Body of pancreas (tissue), 4 donors: ENCODE measurements at places on chromosomes 2 and 18.

DNA sequence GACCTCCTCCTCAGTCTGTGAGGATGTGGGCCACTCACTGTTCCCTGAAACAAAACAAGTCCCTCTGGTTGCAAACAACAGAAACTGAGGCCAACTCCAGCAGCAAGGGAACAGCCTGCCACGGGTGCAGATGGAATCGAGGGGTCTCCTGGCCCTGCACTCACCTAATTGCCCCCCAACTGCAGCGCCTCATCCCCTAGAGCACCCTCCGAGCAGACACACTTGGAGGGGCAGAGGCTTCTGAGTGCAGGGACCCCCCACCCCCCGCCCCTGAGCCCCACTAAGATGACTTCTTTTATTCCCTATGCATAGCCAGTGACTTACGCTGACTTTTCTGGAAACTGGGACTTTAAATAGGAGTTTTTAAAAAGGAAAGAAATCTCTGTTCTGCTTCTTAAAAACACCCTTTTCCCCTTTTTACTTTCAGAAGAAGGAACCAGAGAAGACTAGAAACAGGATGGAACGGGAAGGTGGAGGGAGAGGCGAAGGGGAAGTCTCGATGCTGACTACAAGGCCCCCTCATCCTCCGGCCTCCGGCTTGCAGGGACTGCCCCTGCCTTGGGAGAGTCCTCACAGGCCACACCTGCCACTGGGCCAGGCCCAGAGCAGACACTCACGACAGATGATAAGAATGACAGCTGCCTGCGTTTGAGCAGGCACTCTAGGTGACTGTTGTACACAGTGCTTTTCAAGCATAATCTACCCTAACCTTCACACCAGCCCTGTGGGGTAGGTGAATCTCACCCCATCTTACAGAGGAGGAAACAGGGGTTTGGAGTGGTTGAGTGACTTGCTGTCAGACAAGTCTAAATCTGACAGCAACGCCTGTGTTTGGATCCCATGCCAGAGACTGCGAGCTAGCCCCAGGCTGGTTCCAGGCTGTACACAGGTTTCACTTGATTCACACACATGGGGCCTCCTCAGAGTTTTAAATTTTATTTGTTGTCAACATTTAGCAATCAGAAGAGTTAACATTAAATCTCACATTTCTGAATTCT is 28.2 kb upstream of the BIN1 start:
- no peak for DNase-seq

GRCh38 chr18:47983946-47984345 is 53.5 kb upstream of the SMAD2 start:
- DNase-seq, result no peak

GRCh38 chr2:191465766-191466420 is 212.0 kb upstream of the NABP1 start:
- no peak for DNase-seq

GRCh38 chr2:165436559-165436958 is 32.9 kb upstream of the CSRNP3 start:
- DNase-seq, result no peak

DNA sequence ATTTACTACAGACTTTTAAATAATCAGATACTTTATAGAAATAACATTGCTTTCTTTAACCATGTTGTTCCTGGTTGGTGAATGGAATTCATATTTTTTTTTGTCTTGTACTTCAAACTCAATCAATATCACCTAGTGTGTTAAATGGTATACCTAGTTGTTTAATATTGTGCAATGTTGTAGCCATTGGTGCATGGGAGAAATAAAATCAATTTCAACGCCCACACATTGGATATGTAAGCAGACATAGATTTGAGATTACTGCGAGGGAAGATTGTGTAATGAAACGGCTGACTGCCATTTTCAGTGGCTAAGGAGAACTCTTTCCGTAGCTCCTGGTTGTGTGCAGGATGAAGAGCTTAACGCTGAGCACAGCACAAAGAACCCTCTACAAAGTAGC is 626.1 kb downstream of the TMEM182 start:
- no peak for DNase-seq

GRCh38 chr2:216392018-216392562 is 19.8 kb upstream of the MARCHF4 start:
- DNase-seq, result no peak

GRCh38 chr2:216863946-216864345 is 4.1 kb upstream of the TNP1 start:
- no peak for DNase-seq

- no peak for DNase-seq
Measured at GRCh38 chr2:217193431-217194340, 333.8 kb upstream of the TNP1 start.

- no peak for DNase-seq
Measured at GRCh38 chr18:47036298-47036874, 965 bp upstream of the ELOA2 start.

DNA sequence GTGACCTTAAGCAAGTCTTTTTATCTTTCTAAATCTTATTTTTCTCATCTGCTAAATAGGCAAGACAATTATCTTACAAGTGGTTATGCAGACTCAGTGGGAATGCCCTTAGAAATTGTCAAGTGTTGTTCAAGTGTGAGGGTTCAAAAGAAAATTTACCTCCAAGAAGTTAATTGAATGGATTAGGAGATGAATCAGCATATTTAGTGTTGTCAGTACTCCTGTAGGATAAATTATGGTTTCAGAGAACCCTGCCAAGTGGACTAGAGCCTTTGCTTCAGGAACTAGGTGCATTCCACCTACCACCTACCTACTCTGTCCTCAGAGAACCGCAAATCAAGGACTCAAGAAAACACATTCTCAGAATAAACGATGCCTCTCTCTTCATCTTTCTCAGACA is 69.8 kb upstream of the KCTD1 start:
- DNase-seq, result no peak

DNA sequence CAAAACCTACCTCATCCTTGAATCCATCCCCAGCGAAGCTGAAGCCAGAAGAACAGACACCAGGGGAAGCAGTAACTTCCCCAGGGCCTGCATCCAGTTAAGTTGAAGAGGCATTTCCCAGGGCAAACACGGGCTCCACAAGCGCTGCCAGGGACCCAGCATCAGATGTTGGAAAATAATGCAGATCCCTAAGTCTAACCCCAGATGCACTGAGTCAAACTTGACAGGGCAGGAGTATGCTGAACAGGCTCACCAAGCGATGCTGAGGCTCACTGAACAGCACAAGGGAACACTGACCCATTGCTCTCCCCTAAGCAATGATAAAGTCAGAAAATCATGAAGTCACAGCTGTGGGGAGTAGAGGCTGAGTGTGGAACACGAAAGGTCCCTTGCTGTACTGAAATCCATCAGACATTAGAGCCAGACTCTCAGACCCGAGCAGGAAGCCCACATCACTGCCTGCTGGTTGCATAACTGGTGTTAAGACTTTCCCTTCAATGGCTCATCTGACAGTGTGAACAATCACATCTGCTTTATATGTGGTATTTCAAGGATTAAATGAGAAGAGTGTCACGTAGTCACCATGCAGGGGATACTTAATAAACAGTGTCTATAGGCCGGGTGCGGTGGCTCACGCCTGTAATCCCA is 36.2 kb downstream of the TNS1 start:
- no peak for DNase-seq

GRCh38 chr2:174337337-174338146 is 2.8 kb downstream of the SP9 start:
- DNase-seq, result no peak

DNA sequence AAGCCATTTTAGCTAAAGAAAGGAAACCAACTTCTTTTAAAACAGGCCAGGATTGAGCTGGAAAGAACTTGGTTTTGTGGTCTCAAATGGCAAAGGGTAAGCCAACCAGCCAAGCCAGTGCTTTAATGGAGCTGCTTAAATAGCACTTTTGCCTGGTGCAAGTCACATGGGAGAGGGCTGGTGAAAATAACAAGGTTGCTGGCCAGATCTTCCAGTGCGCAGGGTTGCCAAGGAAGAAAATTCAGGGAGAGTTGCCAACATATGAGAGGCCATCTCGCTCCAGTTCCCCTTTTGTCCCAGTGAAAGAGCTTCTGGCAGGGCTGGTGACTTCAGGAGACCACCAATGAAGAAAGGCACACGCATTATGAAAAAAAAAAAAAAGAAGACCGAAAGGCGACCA is 57.3 kb downstream of the IRS1 start:
- DNase-seq, result peak; percentile 63

DNA sequence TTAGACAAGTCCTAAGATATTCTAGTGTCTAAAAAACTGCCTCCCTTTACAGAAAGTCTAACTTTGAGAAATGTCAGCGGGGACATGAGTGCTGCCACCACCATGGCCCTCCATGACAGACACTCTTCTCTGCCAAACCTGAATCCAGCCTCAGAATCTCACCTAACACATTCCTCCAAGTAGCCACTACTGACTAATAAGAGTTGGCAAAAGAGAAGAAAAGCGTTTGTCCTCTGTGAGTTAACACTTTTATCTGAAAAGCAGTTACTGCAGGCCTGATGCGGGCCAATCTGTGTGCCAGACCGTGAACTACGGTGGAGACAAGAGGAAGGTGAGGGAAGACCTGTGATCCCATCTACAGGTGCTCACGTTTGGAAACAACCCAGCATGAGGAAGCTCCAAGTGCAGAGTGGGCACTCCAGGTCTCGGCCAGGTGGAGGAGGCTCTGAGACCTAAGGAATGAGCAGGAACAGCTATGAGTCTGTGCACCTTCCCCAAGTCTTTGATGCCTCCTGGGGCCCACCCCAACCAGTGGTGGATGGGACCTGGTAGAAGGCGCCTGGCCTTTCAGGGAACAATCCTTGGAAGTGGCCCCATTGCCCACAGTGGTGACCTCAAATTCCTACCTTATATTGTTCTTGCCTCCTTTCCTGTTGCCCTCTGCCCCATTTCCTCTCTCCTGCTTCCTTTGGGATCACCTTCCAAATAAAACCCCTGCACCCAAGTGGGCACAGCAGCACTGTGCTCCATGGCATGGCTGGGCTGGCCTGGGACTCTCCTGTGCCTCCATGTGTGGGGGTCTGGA is 91.6 kb downstream of the BIN1 start:
- no peak for DNase-seq

- no peak for DNase-seq
Measured at GRCh38 chr2:144490857-144491256, 29.1 kb downstream of the ZEB2 start.

DNA sequence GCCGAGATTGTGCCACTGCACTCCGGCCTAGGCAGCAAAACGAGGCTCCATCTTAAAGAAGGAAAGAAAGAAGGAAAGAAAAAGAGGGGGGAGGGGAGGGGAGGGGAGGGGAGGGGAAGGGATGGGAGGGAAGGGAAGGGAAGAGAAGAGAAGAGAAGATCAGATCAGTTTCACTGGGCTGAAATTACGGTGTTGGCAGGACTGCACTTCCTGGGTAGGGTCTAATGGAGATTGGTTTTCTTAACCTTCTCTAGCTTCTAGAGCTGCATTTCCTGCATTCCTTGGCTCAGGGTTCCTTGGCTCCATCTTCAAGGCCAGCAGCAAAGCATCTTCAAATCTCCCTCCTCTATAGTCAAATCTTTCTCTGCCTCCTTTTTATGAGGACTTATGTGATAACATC is 349.1 kb upstream of the CRIM1 start:
- no peak for DNase-seq

GRCh38 chr2:172085460-172086159 is at the start of gene DLX1:
DLX1 (plus strand) TSS chr2:172085507; CDS start chr2:172085678, 171 bp downstream.
- DNase-seq, result no peak

DNA sequence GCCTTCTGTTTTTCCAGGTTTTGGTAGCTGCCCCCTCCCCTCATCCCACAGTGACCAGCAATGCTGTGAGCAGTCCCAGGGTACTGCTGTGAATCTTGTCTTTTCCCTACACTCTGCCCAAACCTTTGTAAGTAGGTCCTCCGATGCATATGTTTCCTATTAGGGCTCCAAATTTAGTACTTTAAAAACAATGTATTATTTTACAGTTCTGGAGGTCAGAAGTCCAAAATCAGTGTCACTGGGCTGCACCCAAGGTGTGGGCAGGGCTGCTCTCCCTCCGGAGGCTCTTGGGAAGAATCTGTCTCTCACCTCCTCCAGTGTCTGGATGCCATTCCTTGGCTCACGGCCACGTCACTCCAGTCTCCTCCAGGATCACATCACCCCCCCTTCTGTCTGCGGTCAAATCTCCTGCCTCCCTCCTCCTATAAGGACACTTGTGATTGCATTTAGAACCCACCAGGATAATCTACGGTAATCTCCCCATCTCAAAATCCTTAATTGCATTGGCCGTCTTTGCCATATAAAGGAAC is 208.5 kb downstream of the SH3BP4 start:
- no peak for DNase-seq

DNA sequence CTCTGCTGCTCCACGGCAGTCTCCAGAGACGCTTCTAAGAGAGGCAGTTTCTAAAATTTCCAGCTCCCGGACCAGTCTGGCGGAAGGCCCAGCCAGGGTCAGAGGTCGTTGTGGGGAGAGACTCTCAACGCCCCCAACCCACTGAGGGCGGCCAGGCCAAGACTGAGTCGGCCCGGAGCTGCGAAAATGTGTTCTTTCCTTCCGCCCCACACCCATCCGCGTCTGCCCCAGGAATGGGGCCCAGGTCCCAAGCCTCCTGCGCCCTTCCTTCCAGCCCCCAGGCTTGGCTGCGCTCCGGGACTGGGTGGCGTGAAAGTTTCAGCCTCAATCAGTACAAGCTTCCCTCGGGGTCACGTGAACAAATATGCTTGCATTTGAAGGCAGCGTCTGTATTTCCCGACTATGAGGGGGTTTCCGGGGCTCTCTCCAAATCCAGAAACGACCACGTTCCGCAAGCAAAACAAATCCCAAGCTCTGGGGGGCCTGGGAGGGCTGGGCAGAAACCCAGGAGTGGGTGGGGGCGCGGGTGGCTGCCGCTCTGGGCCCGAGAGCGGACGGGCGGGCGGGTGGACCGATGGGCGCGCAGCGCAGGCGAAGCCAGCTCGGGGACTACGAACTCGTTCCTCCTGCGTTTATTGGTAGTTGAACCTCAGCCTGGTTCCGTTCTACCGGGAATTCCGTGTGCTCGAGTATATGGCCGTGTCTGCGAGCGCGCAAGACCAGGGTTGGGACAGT is 3.3 kb downstream of the HOXD3 start:
- DNase-seq, result no peak

- DNase-seq, result no peak
Measured at GRCh38 chr2:231069379-231070054, 12.8 kb downstream of the PSMD1 start.

- DNase-seq, result no peak
Measured at GRCh38 chr18:57841568-57841967, 38.5 kb upstream of the ATP8B1 start.

DNA sequence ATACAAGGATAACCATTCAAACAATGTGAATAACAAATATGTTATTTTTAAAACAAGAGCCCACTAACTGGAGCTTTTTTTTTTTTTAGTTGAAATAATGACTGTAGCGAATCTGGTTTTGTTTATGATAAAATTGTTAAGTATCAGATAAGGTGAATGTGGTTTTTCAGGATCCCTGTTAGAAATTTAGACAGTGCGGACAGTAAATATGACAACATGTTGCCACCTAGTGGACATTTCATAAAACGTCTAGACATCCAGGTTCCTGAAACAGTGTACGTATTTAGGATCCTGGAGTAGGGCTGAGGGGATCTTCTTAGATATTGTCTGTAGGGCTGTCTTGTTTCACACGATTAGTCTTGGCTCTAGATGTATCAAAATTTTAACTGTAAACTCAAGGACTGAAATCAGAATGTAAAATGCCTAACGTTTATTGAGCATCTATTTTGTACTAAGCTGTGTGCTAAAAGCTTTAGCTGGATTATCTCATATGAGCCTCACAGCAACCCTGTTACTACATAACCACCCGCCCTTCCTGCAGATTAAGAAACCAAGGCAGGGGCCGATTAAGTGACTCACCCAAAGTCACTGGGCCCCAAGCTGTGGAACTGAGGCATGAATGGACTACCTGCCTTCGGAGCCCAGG is 23.9 kb upstream of the CCDC68 start:
- peak; percentile 40 for DNase-seq
